ENCODE measurements at places on chromosomes 13 and 19.

DNA sequence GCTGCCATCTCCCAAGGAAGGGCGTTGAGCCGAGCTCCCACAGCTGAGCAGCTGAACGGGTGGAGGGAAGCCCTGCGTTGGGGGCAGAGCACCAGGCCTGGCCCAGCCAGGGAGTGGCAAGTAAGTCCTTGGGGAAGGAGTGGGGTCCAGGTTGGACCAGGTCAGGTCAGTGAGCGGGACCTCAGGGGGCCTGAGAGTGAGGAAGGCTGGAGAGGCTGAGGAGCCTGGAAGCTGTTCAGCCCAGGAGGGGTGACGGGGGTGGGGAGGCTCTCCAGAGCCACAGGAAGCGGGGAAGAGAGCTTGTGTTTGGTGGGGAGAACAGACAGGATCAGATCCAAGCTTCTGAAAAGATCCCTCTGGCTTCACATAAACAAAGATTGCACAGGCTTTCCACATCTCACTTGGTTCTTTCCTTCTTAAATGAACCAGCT, 55.4 kb upstream of the ATP12A start:
- DNase-seq: no peak

DNA sequence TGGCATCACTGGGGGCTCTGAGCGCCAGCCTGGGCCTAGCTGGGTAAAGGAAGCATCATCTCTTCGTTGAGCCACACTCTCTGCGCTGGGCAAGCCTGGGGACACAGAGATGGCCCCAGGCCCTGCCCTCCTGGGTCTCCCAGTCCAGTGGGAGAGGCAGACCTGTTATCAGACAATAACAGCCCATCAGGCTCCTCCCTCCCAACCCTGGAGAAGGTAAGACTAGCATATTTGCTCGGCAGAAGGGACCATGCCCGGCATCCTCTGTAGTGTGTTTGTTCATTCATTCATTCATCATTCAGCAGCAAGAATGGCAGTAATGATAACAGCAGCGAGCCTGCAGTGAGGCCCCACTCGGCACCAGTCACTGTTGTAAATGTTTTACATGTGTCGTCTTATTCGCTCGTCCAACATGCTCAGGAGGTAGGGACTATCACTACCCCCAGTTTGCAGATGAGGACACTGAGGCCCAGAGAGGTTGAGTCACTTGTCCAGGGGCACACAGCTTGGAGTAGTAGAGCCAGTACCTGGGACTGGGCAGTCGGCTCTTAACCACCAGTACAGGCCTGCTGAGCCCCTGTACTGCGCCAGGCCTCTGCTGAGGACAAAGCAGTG, 33.2 kb downstream of the PAK4 start:
- peak; percentile 72 for DNase-seq

DNA sequence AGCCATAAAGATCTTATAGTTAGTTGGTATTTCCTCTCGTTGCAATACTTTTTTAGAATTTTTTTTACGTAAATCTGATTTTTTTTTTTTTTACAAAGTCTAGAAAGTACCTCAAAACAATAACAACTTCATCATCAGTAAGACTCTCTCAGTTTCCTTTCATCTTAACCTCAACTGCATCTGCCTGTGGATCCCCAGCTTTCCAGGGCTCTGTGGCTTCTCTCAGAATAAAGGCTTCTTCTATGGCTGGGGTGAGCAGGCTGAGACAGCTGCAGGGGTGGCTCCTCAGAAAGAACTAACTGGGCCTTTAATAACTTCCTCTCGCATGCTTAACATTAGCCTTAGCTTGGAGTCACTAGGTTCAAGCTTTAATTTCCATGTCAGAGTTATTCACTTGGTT, 4.2 kb downstream of the ZNF506 start:
- DNase-seq: no peak

DNA sequence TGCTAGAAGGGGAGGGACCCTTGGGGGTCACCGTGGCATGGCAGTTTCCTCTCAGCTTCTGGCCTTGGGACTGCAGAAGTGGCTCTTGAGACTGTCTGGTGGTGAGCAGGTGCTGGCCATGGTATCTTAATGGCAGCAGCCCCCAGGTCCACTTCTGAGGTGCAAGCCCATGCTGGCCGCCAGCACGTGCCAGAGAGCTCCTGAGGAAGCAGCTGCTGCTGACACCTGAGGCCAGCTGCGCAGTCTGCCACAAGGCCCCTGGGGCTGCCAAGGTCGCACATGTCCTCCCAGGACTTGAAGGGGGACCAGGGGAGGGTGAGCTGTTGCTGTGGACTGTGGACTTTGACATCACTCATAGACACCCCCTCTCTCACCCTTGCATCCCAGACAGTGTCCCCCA, 48.0 kb downstream of the NFIX start:
- no peak for DNase-seq

GRCh38 chr19:3785938-3786824, at the start of gene MATK:
MATK (minus strand) TSS chr19:3786381; CDS start chr19:3785135, 1,246 bp downstream.
- no peak for DNase-seq

DNA sequence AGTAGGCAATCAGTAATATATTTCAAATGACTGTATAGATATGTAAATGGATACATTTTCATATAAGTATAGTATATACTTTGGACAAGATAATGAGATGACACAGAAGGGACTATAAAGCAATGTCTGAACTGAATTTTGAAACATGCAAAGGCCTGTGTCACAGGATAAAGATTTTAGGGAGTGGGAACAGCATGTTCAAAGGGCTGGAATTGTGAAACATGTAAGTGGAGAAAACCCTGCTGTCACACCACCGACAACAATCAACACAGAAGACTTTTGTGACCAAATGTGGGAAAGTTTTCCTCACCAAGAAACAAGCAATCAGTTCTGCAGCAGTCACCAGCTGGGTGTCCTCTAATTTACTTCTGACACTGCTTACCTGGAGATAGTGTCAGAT, 42.9 kb downstream of the LPAR6 start:
- no peak for DNase-seq

GRCh38 chr19:31351056-31351854, 2.0 kb upstream of the TSHZ3 start:
- no peak for DNase-seq

- no peak for DNase-seq
Observed at GRCh38 chr19:53596056-53596455, 35.7 kb upstream of the DPRX start.

- no peak for DNase-seq
Observed at GRCh38 chr13:40458720-40458990, 207.8 kb downstream of the FOXO1 start.

DNA sequence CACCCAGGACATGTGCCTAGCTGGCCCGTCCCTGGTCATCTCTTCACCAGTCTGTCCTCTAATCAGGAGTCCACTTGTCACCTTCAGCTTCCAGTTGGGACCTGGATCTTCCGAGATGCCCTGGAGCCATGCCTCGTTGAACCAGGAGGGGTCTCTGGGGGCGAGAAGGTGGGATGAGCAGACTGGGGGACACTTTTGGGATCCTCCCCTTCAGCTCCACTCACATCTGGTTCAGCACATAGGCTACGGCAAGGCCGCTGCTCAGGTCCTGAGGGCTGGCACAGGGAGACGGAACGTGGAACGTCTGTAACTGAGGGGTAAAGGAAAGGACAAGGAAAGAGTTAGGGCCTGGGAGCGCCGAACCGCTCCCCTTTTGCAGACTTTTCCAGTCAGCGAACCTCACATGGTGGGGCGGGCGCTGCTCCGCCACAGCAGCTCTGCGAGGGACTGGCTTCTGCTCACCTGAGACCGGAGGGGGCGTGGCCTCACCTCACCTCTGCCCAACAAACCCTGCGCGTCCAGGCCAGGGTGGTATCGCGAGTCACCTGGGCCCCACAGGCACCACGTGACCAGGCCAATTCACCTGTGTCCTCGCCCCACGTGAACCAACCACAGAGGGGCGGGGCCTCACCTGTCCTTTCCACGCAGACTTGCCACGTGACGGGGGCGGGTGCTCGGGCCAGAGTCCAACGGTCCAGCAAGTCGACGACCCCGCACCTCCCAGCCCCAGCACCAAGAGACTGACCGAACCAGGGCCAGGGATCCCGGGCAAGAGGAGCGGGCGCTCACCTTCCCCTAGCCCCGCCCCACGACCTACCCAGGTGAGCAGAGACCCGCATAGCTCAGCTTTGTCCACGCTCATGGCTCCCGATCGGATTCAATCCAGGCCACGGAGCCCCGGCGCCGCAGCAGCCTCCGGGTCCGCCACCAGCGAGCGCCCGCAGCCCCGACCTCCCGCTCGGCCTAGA, at the start of gene HOOK2:
HOOK2 (minus strand) TSS at position 965 of the 968 bp plus-strand sequence; CDS start at position 862, 103 bp downstream.
- DNase-seq: no peak

GRCh38 chr13:39468306-39468705, 134.7 kb downstream of the LHFPL6 start:
- DNase-seq: no peak

DNA sequence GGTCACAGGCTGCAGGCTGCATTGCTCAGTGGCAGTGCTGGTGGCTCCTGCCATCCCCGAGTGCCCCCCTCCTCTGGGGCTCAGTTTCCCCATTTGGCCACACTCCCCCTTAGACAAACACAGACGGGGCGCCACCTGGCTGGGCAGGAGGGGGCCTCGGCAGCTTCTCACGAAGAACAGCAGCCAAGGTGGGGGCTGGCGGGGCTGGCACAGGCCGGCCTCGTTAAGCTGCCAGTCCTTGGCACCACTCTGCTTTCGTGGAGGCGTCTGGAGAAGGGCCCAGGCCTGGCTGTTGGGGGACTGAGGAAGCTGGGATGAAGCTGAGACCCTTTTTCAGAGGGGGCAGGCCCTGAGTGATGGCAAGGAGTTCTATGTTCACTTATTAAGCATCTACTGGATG, 3.7 kb upstream of the ZNRF4 start:
- no peak for DNase-seq

DNA sequence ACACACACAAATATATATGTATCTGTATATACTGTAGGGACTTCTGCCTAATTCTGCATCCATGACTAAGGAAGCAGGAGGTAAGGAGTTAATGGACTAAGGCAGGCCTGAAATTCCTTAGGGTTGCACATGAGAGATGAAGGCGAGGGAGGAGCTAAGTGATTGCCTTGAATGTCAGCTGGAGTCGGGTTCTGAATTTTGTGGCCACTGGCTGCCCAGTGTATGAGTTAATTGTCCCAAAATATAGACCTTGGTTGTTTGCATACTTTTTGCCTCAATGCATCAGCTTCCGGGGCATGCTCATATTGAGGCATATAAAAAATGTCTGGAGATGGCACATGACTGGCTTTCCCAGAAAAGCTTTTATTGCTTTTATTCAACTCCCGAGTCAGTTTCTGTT, 245.5 kb downstream of the TDRD3 start:
- no peak for DNase-seq

- DNase-seq: no peak
Observed at GRCh38 chr13:29957320-29957719, 106.9 kb upstream of the UBL3 start.

DNA sequence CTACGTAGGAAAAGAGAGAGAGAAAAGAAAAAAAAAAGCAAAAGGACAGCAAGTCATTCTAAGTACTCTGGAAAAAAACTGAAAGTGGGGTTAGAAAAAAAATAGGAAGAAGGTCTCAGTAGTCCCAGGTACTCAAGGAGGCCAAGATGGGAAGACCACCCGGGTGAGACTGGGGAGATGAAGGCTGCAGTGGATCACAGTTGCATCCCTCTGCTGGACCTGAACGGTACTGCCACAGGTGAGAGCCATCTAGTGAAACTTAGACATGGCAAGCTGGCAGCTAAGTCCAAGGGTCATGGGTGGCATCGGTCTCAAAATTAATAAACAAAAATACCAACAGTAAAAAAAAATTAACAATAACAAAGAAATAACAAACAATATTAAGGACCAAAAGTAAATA, 41.0 kb upstream of the ZNF91 start:
- DNase-seq: no peak

GRCh38 chr19:45070861-45071544, 5.3 kb downstream of the ZNF296 start:
- DNase-seq: no peak

- peak; percentile 64 for DNase-seq
Observed at GRCh38 chr19:7348587-7349230, at the start of gene ARHGEF18. ARHGEF18 (plus strand) TSS chr19:7348937; CDS start chr19:7362891, 13,954 bp downstream.

DNA sequence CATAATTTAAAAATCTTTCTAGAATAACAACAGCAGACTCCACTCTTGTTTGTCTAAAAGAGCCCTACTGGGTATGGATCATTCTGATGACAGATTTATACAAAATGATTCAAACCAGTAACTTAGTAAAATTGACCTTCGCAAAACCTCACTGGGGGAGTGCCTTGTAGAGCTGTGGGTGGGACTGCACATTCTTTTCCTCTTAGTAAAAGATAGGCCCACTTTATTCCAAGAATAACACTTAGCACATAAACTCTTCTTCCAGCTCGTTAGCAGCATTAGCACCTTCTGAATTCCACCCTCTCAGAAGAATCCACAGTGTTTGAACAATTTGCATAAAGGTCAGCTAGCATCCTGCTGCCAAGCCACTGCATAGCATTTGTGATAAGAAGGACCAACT, 106.8 kb downstream of the STOML3 start:
- DNase-seq: no peak

DNA sequence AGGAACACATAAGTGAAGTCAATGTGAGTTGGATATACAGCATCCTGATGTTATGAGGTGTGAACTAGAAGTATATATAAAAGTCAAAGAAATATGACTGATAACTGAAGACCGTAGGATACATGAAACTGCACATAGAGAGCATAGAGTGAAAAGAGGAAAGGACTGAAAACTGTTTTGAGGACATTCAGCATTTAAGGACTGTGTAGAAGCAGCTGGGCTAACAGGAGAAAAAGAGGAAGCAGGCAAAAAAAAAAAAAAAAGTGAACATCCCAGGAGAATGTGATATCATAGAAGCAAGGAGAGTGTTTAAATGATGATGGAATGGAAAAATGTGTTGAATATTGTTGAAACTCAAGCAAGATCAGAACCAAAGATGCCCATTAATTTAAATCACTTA, 363.5 kb downstream of the PCDH20 start:
- DNase-seq: no peak

GRCh38 chr13:74761801-74762757, 627.9 kb upstream of the KLF12 start:
- no peak for DNase-seq

DNA sequence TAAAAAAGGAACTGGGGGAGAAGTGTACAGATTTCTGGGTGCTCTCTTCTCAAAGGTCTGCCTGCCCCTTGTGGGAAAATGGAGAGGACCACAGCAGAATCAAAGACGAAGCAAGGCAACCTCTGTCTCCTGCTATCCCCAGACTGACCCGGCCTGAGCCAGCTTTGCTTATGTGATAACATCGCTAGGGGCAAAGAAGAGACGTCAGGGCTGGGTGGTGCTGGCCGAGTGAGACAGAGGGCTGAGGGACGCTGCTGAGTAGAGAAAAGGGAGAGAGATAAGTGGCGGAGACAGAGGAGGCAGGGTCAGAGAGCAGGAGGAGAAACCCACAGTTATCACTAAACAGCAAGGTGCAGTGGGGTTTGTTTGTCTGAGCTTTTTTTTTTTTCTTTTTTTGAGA, 4.6 kb upstream of the MUC16 start:
- DNase-seq: peak; percentile 7

GRCh38 chr13:39341251-39341650, 261.7 kb downstream of the LHFPL6 start:
- no peak for DNase-seq

- DNase-seq: no peak
Observed at GRCh38 chr19:45376045-45376724, 5.8 kb upstream of the ERCC2 start.

- DNase-seq: no peak
Observed at GRCh38 chr13:26710166-26710565, 50.4 kb downstream of the GPR12 start.

- peak; percentile 99 for DNase-seq
Observed at GRCh38 chr13:97327506-97328221, 105.5 kb downstream of the MBNL2 start.

GRCh38 chr13:66984241-66984640, 245.9 kb downstream of the PCDH9 start:
- DNase-seq: no peak

Data from hematopoietic multipotent progenitor cell treated with erythropoietin and hydrocortisone succinate and interleukin-3 and kit ligand, for 8 days (in vitro differentiated cells).